ENCODE measurements at places on chromosomes 12 and 14.

GRCh38 chr14:86022031-86022629 is 492.2 kb downstream of the FLRT2 start:
- DNase-seq, result no peak

DNA sequence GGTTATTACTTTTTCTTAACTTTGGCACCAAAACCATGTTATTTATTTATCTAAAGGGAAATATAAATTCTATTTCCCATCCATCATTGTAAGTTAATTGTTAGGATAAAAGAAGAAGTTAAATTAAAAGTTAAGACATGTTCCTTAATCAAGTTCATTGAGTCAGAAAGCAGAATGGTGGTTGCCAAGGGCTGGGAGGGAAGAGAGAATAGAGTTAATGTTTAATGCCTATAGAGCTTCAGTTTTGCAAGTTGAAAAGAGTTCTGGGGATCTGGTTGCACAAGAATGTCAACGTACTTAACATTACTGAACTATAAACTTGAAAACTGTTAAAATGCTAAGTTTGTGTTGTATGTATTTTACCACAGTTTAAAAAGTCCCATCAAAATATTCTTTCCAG is 63.2 kb upstream of the NR2C1 start:
- no peak for DNase-seq

- DNase-seq, result no peak
Measured at GRCh38 chr14:22547313-22547947, 41.6 kb downstream of the DAD1 start.

GRCh38 chr14:50403419-50403818 is 6.7 kb upstream of the CDKL1 start:
- no peak for DNase-seq

- DNase-seq, result no peak
Measured at GRCh38 chr14:100654025-100654813, 67.0 kb upstream of the BEGAIN start.

DNA sequence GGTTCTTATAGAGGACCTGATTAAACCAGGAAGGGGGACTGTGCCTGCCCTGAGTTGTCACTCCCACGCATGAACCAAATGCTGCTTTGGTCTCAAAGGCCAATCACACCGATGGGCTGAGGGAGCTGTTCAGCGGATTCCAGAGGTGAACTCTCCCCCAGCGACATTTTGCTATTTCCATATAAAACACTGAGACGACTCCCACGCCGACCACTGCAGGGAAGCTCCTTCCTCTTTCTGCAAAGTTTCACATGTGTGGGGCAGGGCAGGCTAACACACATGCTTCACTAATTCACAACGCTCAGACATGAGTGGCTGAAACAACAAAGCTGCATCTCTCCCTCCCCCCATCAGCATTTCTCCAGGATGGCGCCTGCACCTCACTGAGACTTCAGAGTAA is 37.8 kb upstream of the TMEM132D start:
- DNase-seq, result no peak

- no peak for DNase-seq
Measured at GRCh38 chr12:121512561-121512960, 68.3 kb downstream of the KDM2B start.

- no peak for DNase-seq
Measured at GRCh38 chr12:4535092-4535491, 3.6 kb upstream of the RAD51AP1 start.

DNA sequence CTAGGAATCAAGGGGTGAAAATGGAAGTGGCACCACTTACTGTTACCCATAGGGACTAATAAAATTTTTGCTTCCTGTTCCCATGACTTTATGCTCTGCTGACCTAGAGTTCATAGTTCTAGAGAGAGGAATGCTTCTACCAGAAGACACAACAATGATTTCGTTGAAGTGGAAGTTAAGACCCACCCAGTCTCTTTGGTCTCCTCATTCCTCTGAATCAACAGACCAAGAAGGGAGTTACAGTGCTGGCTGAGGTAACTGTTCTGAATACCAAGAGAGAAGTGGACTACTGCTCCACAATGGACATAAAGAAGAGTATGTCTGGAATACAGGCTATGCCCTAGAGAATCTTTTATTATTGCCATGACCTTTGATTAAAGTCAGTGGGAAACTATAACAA is 23.5 kb upstream of the DYRK2 start:
- no peak for DNase-seq

DNA sequence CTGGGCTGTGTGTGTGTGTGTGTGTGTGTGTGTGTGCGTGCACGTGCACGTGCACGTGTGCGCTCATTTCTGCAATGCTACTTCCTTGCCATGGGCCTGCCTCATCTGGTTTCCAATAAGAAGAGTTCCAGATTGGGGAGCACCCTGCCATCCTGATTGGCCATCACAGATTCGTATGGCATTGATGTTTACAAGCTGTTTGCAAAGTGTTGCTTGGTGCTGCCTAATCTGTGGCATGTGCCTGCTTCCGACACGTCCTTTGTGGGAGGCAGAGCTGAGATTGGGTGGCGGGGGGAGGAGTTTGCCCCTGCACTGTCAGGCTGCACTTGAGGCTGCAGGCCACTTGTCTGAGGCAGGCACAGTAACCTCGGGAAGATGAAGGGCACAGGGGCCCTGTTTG is 39.2 kb downstream of the SAMD4A start:
- DNase-seq, result no peak

GRCh38 chr14:69572030-69572840 is 2.4 kb downstream of the CCDC177 start:
- no peak for DNase-seq

DNA sequence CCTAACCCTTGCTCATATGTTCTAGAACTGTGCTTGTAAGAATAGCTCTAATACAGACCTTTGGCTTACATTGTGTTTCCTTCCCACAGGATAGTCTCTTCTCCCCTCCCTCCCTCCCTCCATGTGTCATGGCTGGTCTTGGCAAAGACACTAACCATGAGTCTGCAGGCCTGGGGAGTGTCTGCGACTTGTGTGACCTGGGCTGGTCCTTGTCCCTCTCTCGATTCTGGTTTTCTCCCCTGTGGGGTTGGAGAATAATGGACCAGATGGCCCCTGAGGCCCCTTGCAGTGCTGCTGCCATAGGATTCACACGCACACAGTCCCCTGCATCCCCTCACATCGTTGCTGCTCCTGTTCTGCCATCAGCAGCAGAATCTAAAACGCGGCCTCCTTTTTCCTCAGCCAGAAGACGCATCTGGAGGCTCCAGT is 30.3 kb downstream of the DEGS2 start:
- no peak for DNase-seq

GRCh38 chr12:58930770-58931324 is 10.5 kb upstream of the LRIG3 start:
- DNase-seq, result no peak

DNA sequence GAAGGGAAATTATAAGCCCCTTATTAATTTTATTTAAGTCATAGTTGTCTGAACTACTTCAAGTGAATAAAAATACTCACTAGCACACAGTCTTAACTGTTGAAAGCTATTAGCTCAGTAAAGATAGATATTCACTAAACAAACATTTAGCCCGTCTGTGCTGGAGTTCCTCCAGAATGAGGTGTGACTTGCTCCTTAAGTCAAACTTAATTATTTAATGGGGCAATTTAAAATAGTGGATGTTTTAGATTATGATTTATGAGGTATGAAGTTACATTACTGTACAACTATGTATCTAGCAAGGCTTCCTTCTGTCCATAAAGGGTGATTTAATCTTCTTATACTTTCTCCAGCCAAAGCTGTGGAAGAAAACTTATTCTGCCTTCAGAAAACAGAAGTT is 414.0 kb upstream of the FLRT2 start:
- DNase-seq, result no peak

DNA sequence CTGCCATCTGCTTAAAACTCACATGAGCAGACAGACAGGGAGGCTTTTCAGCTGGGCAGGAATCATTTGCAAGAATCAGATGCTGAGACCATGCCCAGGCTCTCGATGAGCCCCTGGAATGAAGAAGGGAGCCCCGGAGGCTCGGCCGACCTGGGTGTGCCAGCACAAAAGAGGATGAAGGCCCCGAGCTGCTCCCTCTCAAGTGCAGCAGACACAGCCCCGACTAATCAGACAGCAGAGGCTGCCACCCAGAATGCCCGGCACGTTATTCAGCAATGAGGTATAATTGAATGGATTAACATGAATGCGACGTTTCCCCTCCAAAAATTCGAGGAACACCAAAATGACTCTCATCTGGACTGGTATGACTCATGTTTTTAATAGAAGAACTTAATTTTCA is 58.9 kb downstream of the BCL11B start:
- DNase-seq, result no peak

- no peak for DNase-seq
Measured at GRCh38 chr12:55743406-55744339, 751 bp downstream of the GDF11 start.

- no peak for DNase-seq
Measured at GRCh38 chr12:87768501-87769287, 260.5 kb downstream of the C12orf50 start.

DNA sequence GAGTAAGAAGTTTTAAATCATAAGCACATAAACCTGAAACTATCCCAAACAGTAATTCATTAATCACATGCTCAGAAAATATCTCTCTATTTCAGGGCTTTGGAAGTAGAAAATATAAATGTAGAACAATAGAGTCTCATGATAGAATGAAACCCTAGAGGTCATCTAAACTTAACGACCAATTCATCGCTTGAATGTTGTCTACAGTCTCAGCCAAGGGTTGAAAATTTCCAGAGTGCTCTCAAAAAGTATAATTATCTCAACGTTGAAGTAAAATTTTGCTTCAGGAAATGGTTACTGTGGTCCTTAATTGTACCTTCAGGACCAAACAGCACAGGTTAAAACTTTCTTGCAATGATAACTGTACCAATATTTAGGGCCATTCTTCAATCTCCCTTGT is 1053.6 kb upstream of the SEL1L start:
- DNase-seq, result no peak

- DNase-seq, result no peak
Measured at GRCh38 chr12:54222609-54223008, 33.8 kb upstream of the SMUG1 start.

GRCh38 chr14:99664058-99664936 is 19.4 kb downstream of the HHIPL1 start:
- DNase-seq, result no peak

All from stimulated activated CD8-positive, alpha-beta memory T cell treated with anti-CD3 and anti-CD28 coated beads, Interleukin-2, amount 100 ng/mL, for 1 hour (primary cell).